ENCODE measurements at places on chromosomes 2 and 18.

DNA sequence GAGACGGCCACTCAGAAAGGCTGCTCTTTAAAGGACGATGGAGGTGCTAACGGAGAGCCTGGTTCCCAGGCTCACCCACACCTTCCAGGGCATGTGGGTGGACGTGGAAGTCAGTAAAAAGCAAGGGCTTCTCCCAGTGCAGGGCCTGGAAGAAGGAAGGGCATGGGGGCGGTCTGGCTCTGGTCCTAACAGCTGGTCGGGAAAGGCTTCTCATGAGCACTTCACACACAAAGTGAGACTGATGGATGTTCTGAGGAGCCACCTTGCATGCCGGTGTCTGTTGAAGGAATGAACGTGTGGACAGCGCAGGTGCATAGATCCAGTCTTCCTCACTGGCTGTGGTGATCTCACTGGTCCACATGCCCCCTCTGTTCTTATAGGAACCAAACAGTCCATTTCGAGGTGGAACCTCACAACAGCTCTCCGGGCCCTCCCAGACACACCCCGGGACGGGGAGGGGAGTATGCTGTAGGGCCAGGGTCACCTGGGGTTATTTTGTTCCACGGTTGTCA is 90.6 kb upstream of the UXS1 start:
- no peaks in the 10 kb centered on the region for H3K36me3 ChIP-seq
- no peak overlapping the region for H3K27ac ChIP-seq
- no peaks in the 10 kb centered on the region for H3K4me1 ChIP-seq
- no peaks in the 10 kb centered on the region for H3K27me3 ChIP-seq
- H3K4me3 ChIP-seq = no peak overlapping the region

- H3K27me3 ChIP-seq = no peaks in the 10 kb centered on the region
- no peaks in the 10 kb centered on the region for H3K36me3 ChIP-seq
- H3K4me3 ChIP-seq = no peak overlapping the region
- H3K4me1 ChIP-seq = peaks cover 5% of the 10 kb centered on the region
- DNase-seq = no peak
- no peak overlapping the region for H3K27ac ChIP-seq
Observed at GRCh38 chr2:85718885-85719492, 24.8 kb downstream of the GNLY start.

DNA sequence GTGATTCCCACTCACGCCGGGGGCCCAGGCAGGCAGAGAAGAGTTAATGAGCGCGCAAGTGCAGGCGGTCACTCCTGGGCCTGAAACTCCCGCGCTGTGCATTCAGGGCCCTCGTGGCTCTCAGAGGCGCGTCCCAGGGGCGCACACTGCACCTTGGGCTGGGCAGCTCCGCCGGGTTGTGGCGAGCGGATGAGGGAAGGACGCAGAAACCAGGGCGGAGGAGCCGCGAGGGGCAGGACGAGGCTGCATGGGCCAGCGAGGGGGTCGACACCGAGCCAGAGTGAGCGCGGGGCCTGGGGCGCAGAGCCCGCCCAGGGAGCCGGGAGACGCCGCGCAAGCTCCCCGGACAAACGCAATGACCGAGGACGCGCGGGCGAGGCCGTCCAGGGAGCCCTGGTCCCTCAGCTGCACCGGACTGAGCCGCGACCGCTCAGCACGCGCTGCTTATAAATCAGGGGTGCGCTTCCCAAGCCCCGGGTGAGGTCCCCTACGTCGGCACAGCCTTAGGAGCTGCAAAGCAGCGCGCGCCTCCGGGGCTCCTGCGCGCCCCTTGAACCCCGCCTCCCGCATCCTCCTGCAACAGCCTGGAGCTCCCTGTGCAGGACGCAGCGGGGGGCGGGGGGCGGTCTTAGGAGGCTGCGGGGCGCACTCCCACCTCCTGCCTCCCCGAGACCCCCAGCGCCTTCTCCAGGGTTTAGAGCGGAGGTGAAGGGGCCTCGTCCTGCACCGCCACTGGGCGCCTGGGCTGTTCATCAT is 180.2 kb upstream of the ALKAL2 start:
- H3K36me3 ChIP-seq = no peaks in the 10 kb centered on the region
- H3K27ac ChIP-seq = no peak overlapping the region
- H3K27me3 ChIP-seq = peaks cover 28% of the 10 kb centered on the region
- peak overlapping the region; percentile 69 for H3K4me3 ChIP-seq

GRCh38 chr2:55400332-55400731 is 19.3 kb downstream of the CCDC88A start:
- H3K4me1 ChIP-seq = no peaks in the 10 kb centered on the region
- DNase-seq = no peak
- no peak overlapping the region for H3K4me3 ChIP-seq
- H3K36me3 ChIP-seq = no peaks in the 10 kb centered on the region

- H3K36me3 ChIP-seq = peaks cover 23% of the 10 kb centered on the region
- H3K4me1 ChIP-seq = peaks cover 32% of the 10 kb centered on the region
- H3K27me3 ChIP-seq = no peaks in the 10 kb centered on the region
- DNase-seq = no peak
- peak within 1 kb of the TSS; percentile 96 for H3K4me3 ChIP-seq
Observed at GRCh38 chr18:63319383-63320122, at the start of gene BCL2. Gene BCL2, minus strand, starts transcription at chr18:63319769.

DNA sequence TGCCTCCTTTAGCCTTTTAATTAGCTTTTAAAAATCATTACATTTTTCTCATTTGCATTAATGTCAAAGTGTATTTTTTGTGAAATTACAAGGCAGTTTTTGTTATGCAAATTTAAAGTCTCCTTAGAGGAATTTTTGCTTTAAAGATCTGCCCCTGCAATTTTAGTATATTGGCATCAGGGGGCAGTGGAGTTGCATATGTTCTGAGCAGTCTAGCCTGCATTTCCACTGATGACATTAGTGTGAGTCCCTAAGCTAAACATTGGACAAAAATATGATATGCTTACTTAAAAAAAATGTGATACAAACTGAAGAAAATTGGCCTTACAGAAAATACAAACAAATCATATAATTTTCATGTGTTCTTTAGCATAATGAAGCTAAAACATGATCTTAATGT is 426.5 kb downstream of the SLC4A3 start:
- no peaks in the 10 kb centered on the region for H3K27me3 ChIP-seq
- no peaks in the 10 kb centered on the region for H3K36me3 ChIP-seq
- no peak for DNase-seq
- H3K4me3 ChIP-seq = no peak overlapping the region

GRCh38 chr2:154623819-154624218 is 74.7 kb upstream of the KCNJ3 start:
- no peaks in the 10 kb centered on the region for H3K36me3 ChIP-seq
- H3K4me3 ChIP-seq = no peak overlapping the region
- H3K4me1 ChIP-seq = no peaks in the 10 kb centered on the region
- no peaks in the 10 kb centered on the region for H3K27me3 ChIP-seq
- DNase-seq = no peak

GRCh38 chr2:134950886-134951285 is 32.3 kb downstream of the CCNT2 start:
- no peak for DNase-seq
- no peak overlapping the region for H3K4me3 ChIP-seq
- no peak overlapping the region for H3K27ac ChIP-seq
- H3K4me1 ChIP-seq = peaks cover 37% of the 10 kb centered on the region
- no peaks in the 10 kb centered on the region for H3K27me3 ChIP-seq

DNA sequence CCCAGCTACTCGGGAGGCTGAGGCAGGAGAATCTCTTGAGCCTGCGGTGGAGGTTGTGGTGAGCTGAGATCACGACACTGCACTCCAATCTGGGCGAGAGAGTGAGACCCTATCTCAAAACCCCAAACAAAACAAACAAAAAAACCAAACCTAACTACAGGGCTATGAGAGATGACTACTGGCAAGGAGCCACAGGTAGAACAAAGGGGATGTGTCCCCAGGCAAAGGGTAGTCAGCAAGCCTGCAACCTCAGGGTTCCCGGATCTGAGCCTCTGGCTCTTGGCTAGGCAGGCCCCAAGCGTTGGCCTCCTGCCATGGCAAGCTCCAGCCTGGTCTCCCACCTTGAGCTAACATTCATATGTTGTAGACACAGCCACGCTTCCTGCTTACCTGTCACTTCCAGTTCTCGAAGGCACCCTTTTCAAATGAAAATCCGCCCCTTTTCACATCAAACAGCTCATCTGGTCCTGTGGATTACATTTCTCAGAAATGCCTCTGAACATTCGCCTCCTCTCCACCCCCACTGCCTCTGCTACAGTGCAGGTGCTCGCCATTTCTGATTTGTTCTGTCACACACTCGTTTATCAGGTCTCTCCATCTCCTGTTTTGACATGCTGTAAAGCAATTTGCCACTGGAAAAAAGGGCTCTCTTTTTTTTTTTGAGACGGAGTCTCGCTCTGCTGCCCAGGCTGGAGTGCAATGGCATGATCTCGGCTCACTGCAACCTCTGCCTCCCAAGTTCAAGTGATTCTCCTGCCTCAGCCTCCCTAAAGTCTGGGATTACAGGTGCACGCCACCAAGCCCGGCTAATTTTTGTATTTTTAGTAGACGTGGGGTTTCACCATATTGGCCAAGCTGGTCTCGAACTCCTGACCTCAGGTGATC is 13.1 kb upstream of the ACTR3 start:
- H3K36me3 ChIP-seq = peaks cover 18% of the 10 kb centered on the region
- H3K27me3 ChIP-seq = no peaks in the 10 kb centered on the region
- peak overlapping the region; percentile 91 for H3K27ac ChIP-seq
- peak; percentile 84 for DNase-seq
- peak overlapping the region; percentile 35 for H3K4me3 ChIP-seq

Measured in activated T-cell treated with anti-CD3 and anti-CD28 coated beads, Interleukin-2, amount 50 U/mL, for 72 hours (primary cell).